ENCODE measurements at places on chromosomes 12 and 14. TPM values are rescaled to one million over a fixed set of nuclear protein-coding genes. Genes with fewer than 3 reads are reported as not detected.

DNA sequence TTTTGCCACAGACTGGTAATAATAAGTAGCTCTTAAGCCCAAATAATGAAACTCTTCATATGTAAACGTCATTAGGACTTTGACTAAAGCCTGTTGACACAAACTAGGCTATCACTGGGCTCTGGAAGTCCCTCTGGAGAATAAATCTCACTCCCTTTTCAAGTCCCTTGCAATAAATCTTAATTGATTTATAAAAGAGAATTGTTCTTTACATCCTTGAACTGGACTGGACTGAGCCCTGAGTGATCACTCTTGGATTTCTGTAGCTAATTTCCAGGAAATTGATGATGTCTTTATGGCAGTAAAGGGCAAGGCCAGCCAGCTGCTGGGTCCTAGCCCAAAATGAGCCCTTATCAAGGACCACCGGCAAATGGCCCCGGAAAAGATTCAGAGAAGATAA lies 1162.7 kb downstream of the BCL11B start:
- DNase-seq, result no peak

DNA sequence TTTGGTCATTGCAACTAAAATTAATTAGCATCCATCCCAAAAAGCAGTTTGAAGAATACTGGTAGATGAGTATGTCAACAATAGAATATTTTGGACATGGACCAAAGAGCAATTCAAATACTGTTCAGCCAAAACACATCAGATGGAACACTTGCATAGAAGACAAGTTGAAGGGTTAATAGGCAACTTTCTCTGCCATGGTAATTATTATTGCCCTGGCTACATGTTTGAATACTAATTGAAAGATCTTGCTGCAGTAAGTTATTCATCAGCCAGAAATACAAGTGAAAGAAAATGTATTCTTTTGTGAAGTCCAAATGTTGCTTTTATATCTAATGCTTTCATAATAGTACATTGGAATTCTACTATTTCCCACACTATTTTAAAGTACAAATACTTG lies 10.1 kb downstream of the ANO6 start:
- no peak for DNase-seq

DNA sequence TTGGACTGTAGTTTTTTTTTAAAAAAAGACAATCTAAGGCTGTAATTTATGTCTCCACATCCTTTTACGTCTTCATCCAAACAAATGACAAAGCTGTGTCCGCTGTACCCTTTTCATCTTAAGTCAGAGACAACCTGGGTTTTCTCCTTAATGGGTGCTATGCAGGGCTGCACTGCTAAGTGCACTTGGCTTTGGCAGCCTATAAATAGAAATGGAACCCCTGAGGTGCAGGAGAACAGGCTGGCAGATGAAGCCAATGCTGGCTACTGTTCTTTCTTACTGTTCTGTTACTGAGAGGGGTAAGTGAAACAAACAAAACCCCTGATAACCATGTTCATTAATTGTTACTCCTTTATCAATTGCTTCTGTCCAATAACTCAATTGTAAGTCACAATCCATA lies 47.1 kb upstream of the KICS2 start:
- no peak for DNase-seq

- DNase-seq, result no peak
Observed at GRCh38 chr14:93481758-93482157, 51.0 kb downstream of the UNC79 start.

DNA sequence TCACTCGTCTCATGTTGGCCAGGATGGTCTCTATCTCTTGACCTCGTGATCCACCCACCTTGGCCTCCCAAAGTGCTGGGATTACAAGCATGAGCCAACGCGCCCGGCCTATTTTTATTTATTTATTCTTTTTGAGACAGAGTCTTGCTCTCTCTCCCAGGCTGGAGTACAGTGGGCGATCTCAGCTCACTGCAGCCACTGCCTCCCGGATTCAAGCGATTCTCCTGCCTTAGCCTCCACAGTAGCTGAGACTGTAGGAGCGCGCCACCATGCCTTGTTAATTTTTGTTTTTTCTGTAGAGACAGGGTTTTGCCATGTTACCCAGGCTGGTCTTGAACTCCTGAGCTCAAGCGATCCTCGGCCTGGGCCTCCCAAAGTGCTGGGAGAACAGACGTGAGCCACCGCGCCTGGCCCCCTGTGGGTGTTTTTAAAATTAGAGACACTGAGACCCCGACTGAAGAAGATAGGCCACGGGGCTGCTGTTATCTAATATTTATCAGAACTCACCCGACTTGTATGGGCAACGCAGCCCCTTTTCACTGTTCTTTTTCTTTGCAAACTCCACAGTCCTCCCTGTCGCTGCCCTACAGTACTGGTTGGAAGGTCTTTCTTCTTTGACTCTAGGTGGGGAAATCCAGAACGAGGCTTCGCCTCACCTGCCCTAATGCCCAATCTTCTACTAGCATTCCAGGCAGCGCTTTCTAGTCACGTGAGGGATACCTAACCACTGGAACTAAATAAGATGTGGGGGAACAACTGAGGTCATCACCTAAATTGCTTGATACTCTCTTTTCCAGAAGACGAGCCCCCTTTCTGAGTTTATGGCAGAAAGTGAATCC lies 1.4 kb upstream of the GABARAPL1 start:
- no peak for DNase-seq

- DNase-seq, result peak; percentile 90
Observed at GRCh38 chr12:6097411-6097810, 27.1 kb downstream of the VWF start.

GRCh38 chr12:108697905-108698304 lies 33.4 kb downstream of the CORO1C start:
- no peak for DNase-seq

- no peak for DNase-seq
Observed at GRCh38 chr12:70264067-70264867, 21.0 kb downstream of the CNOT2 start.

DNA sequence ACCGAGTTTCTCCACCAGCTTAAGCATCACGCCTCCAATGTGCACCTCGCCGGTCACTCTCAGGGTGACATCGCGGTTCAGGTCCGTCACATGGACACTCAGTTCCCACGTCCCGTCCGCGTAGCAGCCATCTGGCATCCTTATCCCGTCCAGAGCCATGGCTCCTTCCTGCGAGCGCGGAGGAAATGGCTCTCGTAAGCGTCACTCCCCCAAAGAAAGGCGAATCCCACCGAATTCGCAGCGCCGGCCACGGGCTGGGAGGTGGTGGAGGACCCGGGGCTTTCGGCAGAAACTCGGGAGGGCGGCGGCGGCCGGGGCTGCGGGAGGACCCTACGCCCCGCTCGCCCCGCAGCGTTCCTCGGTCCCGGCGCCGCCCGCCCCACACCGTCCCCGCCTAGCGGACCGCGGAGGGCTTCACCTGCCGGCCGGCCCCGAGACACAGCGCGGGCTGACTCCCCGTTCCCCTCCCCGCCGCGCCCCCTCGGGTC lies 396 bp downstream of the FERMT2 start:
- DNase-seq, result peak; percentile 77

GRCh38 chr12:85985996-85986395 lies 111.9 kb downstream of the NTS start:
- DNase-seq, result no peak

- no peak for DNase-seq
Observed at GRCh38 chr14:61174441-61174891, 106.7 kb downstream of the TMEM30B start.

DNA sequence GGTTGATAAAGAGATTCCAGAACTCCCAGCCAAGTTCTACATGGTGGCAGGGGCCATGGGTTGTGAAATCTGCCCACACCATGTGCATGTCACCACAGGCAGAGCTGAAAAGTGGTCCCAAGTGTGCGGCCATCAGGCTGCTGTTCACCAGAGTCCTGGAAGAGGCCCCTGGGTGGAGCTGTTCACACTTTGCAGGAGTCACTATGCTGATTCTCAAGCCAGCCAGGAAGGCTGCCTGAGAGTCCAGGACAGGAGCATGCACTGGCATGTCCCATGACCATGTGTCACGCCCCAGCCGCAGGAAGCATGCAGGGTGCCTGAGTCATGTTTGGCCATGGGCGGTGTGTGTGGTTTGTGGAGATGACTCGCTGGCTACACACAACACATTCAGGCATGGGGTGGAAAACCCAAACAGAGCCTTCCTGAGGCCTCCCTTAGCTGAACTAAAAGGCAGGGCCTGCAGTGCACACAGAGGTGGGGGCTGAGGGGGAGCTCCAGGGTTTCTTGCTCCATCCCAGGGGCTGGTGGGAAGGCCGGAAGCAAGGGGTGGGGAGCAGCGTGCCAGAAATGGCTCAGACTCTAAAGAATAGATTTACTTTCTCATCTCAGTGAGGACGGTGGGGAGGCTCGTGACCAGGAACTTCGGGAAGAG lies 19.4 kb downstream of the ABCB9 start:
- DNase-seq, result peak; percentile 100

DNA sequence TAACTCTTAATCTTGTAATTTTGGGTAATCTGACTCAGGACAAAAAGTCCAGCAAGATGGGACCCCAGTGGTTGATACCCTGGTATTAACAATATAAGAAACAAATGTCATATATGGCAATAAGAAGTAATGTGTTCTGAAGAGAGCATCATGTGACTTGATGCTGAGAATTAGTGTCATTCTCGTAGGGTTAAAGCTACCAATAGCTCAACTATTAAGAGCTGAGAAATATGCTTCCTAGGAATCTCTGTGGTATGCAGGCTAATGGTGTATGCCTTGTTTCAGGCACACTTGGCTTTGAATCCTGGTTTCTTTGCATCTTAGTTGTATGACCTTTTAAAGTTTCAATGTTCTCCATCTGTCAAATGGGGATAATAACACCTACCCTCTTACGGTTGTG lies 9.1 kb downstream of the MYRFL start:
- no peak for DNase-seq

GRCh38 chr12:27551172-27551840 lies 27.3 kb downstream of the PPFIBP1 start:
- DNase-seq, result peak; percentile 60

DNA sequence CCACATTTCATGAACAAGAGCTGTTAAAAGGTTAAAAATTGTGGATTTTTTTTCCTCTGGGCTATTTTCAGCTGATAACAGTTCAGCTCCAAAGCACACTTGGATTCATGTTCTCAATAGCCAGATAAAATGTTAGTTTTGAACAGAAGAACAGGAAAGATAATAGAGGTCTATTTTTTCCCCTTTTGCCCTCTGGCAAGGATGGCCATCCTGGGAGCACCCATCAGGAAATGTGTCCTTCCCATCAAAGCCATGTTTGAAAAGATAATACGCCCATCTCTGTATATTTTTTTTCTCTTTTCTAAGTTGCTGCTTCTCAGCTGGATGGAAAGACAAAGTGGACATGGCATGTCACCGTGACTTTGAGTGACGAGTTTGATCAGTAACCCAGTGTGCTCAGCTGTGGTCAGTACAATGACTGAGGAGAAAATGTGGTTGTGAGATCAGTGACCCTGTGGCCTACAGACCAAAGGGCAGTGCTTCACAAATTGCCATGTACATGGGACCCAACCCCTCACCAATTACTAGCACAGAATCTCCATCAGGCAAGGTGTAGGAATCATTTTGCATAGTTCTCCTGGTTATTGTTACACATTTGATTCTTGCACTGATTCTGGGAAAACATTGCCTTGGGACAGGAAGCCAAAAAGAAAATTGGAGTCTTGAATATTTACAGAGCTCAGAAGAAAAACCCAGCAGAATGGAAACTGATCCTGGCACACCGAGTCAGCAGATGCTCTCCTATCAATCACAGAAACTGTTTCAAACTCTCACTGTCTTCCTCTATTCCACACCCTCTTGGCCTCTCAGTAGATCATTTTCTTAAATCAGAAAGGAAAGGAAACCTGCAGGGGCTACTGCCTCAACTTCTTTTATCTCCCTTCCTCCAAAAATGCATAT lies 64.3 kb downstream of the ANO6 start:
- DNase-seq, result no peak

GRCh38 chr12:100138048-100138802 lies 4.4 kb downstream of the BLTP3B start:
- peak; percentile 52 for DNase-seq

- peak; percentile 94 for DNase-seq
Observed at GRCh38 chr14:102314242-102315011, 5.1 kb upstream of the ZNF839 start.

DNA sequence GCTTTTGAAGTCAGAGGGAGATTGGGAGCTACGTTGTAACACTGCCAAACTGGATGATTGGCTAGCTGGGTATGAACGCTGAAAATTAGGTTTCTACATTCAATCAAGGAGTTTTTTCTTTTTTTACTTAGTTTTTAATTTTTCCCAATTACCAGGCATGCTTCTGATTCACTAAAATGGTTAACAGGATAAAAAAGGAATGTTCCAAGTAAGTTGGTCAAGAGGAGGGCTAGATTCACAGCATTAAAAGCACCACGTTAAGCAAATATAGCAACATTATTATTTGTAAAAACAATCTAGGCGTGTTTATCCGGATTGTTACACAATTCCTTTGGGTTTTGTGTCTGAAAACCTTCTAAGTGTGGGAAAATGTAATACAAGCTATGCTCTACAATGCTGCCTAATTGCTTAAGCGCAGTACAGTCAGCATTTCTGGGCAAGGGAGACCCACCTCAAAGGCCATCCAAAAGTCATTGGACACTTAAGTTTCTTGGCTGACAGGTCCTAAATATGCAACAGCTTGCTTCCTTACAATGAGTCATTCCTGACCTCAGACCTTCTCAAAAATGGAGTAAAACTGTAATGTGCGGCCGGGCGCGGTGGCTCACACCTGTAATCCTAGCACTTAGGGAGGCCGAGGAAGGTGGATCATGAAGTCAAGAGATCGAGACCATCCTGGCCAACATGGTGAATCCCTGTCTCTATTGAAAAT lies 1.2 kb downstream of the RPLP0 start:
- peak; percentile 92 for DNase-seq

- peak; percentile 99 for DNase-seq
Observed at GRCh38 chr14:22766457-22767322, at the start of gene OXA1L. Gene OXA1L, plus strand, starts transcription at chr14:22766688. Its CDS starts 14 bp downstream, at chr14:22766702.

- DNase-seq, result no peak
Observed at GRCh38 chr12:84701041-84701440, 211.6 kb downstream of the SLC6A15 start.

DNA sequence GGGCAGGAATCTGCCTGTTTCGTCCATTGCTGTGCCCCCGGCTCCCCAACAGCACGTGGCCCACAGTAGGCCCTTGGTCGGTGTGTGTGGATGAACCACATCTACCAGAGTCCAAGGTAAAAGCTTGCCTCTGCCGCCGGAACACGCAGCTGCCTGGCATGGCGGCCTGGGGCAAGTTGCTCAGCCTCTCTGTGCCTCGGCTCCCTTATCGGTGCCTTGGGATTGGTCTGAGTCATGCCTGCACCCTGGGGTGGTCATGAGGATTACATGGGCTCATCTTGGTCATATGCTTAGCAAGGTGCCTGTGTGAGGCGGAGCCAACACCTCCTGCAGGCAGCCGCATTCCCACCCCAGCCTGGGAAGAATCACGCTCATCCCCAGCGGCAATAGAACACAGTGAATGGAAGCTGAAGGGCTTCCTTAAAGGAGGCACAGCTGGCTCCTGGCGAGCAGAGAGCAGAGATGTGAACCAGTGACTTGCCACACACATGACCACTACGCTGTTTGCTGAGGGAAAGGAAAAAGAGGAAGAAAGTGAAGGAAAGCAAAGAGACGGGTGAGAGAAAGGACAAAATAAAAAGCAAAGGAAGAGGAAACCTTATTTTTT lies 5.5 kb upstream of the SCARB1 start:
- DNase-seq, result no peak

CMA1 gene
- polyA plus RNA-seq, result not detected

LDHB gene
- polyA plus RNA-seq, result 497 TPM

TNS2 gene
- polyA plus RNA-seq, result 24.1 TPM

DIO3 gene
- polyA plus RNA-seq, result not detected

IL26 gene
- not detected for polyA plus RNA-seq

STRN3 gene
- polyA plus RNA-seq, result 25.6 TPM

OVCH1 gene
- not detected for polyA plus RNA-seq

ANKS1B gene
- polyA plus RNA-seq, result not detected

WNT1 gene
- not detected for polyA plus RNA-seq

CLEC4A gene
- polyA plus RNA-seq, result 0.62 TPM

RHOJ gene
- polyA plus RNA-seq, result 3.0 TPM

Data from GM23248 (cell line).